ENCODE measurements at places on chromosomes 1 and 21. TPM values are rescaled to one million over a fixed set of nuclear protein-coding genes. Genes with fewer than 3 reads are reported as not detected.
A peak's percentile ranks its signal among the peaks of the same experiment; 100 is the strongest.

DNA sequence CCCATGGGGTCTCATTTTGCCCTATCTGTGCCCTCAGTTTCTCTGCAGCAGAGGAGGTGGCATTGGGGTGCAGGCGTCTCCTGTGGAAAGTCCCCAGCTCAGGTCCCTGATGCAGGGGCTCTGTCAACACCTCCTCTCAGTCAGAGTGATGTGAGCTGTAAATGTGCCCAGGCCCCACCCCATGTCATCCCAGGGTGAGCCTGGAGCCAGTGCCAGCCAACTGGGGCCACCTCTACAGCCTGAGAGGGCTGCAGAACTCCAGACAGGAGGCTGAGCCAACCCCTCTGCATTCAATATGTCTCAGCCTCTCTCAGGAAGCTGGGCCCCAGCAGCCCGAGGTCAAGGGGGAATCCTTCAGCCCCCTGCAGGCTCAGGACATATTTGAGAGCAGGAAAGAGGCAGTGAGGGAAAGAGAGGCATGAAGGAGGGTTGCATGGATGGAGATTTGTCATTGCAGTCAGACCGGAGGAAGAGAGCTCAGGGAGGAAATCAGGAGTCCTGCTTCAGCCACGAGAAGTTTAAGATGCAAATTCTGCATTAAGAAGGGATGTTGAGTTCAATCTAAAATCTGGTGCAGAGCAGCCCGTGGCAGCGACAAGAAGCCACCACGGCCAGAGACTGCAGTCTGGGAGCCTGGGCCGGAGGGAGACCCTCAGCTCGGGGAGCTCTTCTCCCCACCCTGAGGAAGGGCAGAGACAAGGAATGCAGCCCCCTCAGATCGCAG, 288.2 kb upstream of the VAMP3 start:
- no peak for DNase-seq

Gene C1orf226
- 0.12 TPM for total RNA-seq

DNA sequence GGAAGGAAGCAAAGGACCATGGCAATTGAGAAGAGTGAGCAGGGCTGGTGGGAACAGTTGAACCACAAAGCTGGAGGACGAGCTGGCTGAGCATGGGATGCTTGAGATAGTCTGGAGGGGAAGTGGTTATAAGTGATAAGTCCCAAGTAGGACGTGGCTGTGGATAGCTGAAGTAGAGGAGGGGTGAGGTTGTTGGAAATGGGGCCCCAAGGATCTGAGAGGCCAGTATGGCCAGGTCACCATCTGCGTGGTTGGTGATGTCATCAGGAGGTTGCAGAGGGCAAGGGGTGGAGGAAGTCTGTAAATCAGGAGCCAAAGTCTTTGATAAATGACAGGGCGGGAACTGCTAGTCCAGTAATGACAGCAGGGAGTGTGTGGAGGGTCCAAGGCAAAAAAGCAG, 11.0 kb upstream of the REN start:
- DNase-seq: no peak

GRCh38 chr1:184903111-184903692, 71.1 kb downstream of the NIBAN1 start:
- no peak for DNase-seq

GRCh38 chr1:3841491-3841890, 15.5 kb downstream of the CEP104 start:
- no peak for DNase-seq

DNA sequence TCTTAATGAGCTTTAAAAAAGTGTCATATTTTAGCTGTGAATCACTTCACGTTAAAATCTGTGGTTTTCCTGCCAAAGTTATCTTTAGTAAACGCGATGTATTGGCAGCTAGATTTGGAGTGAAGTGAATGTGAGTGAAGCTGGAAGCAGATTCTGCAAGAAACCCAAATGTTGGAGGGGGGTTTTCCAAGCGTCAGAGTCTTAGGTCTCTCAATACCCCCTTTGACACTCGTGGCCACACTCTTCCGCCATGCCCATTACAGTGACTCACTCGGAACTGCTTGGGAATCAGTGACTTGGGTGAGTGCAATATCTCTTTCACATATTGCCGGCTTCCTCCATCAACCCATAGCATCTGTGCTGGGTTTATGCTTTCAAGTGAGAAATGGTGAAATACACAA, 17.5 kb downstream of the B3GALT5 start:
- DNase-seq: no peak

Gene ALX3
- not detected for total RNA-seq

DNA sequence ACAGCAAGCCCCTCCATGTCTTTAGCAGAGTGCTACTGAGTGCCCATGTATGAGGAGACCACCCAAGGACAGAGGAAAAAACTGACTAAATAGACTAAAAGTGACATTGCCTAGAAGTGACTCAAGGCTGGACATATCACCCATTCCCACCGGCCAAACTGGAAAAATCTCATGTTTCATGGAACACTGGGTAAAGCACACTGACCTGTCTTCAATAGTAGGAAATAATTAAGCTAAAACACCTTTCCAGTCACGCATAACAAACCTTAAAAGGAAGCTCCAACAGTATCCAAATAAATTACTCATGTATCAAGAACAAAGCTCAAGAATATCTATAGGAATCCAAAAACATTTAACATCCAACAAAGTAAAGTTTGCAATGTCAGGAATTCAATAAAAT, 120.4 kb downstream of the SNX7 start:
- DNase-seq: no peak

DNA sequence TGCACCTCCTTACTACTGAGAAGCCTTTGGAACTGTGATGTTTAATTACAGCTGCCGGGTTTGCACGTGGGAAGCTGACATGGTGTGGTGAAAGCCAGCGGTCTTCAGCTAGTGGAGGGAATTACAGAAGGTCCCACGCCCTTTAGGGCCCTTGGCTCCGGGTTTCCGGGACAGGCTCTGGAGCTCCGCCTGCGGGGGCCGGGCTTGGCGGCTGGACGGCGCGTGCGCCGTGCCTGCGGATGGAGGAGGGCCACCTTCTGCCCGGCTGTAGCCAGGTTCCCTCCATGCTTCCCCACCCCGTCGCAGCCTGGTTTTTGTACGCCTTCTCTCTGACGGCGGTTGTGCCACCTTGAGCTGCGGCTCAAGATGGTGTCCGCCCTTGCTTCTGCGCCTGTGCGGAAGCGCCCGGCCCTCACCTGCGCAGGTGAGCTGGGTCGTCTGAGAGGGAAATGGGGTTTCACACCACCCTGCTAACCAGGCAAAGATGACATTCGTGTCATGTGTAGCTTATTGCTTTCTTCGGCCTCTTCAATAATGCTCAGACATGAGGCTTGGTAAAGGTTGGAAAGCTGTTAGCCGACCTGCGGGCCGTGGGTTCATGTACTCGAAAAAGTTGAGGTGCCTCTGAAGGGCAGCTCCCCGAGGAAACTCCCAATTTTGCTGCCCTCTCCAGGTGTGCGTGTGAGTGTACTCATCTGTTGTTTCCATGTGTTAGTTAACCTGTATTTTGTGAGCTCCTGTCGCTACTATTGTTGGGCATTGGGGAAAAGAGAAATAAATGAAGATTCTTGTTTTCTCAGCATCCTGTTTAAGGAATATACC, 36.6 kb upstream of the OPRD1 start:
- peak; percentile 17 for DNase-seq

DNA sequence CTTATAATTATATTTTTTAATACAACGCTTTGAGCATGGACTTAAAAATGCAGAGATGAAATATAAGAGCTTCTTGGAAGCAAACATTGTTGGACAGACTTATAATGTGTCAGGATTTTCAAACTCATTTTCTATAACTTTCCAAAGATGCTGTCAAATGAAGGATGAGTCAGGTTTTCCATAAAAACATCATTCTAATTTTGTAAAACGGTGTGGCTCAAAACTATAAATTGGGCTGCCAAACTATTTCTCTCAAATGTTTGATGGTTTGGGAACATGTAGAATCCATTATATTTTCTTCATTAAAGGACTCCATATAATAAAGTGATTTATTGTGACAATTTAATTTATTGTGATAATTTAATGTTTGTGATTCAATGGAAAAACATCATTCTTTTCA, 511.2 kb downstream of the USP25 start:
- DNase-seq: no peak

GRCh38 chr1:147586414-147586813, 45.1 kb downstream of the BCL9 start:
- no peak for DNase-seq

- DNase-seq: no peak
These were observed 99.9 kb upstream of the SGIP1 start for GRCh38 chr1:66434096-66434495.

Gene CFHR5
- total RNA-seq: not detected

- DNase-seq: no peak
These were observed 14.7 kb upstream of the LY9 start for GRCh38 chr1:160781186-160781766.

Gene CNR2
- total RNA-seq: not detected

DNA sequence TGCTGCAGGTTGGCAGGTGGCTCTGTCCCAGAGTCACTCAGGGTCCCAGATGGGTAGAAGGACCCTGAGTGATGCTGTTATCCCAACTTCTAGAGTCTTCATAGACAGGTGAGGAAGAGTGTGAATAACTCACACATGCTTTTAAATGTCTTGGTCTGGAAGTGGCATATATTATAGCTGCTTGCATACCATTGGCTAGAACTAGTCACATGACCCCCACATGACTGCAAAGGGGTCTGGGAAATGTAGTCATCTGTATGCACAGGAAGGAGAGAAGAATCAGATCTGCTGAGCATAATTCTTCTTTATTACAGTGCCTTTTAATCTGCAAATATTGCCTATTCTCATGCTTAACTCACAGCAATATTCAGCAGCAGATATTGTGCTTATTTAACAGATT, 28.2 kb upstream of the KLHDC7A start:
- DNase-seq: no peak

Gene ADGRB2
- 2.5 TPM for total RNA-seq

GRCh38 chr1:96508233-96508632, 213.4 kb upstream of the PTBP2 start:
- DNase-seq: no peak

DNA sequence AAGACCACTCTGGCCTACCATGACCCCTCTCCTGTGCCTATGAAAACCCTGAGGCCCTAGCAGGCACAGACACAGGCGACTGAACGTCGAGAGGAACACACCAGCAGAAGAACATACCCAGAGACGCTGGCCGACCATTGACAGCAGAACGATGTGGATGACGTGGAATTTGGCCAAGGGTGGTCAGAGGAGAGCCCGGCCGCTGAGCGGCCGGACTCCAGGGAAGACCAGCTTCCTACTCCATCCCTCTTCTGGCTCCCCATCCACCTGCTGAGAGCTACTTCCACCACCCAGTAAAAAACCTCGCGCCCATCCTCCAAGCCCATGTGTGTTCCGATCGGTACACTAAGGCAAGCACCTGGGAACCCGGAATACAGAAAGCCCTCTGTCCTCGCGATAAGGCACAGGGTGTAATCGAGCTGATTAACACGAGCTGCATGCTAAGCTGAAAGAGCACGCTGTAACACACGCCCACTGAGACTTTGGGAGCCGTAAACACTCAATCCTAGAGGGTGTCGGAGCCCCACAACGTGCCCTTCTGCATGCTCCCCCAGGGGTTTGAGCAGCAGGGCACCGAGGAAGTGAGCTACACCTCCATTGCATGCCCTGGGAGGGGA, 150.3 kb downstream of the CENPF start:
- DNase-seq: no peak

GRCh38 chr1:67532452-67533216, 102.4 kb upstream of the SERBP1 start:
- peak; percentile 68 for DNase-seq

- no peak for DNase-seq
These were observed 9.0 kb downstream of the CD2 start for GRCh38 chr1:116763116-116763786.

Data from NCI-H460 (cell line).